ENCODE measurements at places on chromosomes 11 and 22.

DNA sequence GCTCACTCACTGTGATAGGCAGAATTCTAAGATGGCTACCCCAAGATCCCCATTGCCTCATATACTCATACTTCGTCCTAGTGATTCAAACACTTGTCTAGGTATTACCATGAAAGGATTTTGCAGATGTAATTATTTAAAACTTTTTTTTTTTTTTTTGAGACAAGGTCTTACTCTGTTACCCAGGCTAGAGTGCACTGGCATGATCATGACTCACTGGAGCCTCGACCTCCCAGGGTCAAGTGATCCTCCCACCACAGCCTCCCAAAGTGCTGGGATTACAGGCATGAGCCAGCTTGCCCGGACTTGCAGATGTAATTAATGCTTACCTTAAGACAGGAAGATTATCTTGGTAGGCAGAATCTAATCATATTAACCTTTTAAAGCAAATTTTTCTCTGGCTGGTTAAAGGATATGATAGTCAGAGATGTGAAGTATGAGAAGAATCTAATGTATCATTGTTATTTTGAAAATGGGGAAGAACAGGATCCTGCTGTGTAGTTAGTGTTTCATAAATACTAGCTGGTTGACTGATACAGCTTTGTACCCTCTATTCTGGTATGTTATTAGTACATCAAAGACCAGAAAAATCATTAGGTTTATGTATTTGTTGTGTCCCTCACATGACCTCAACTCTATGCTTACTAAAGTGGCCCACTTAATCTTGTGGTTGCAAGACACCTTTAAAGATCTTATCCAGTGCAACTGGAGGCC lies 35.5 kb downstream of the C2CD3 start:
- no peak for DNase-seq

- no peak for DNase-seq
These were observed 11.3 kb downstream of the PLAAT2 start for GRCh38 chr11:63551889-63552266.

DNA sequence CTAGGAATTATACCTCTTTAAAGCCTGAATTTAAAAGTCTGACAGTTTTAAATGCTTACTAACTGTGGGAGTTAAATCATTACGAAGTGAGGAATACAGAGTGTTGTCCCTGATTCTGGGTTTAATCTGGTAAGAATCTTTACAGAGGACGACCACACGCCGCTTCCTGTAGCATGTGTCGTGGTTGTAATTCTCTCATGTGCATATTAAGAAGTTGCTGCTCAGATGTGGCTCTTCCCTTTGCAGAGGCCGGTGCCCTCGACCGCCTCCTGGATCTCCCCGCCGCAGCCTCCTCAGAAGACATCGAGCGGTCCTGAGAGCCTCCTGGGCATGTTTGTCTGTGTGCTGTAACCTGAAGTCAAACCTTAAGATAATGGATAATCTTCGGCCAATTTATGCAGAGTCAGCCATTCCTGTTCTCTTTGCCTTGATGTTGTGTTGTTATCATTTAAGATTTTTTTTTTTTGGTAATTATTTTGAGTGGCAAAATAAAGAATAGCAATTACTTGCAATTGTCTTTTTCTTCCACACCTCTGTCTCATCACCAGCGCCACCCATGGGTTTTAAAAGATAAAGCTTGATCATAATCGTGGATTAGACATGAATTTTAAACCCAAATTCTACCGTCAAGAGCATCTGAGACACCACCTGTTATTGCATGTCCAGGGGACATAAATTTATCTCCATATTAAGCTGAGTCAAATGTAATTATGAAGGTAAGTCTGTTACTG lies 6.5 kb downstream of the GAL start:
- no peak for DNase-seq

GRCh38 chr11:77191823-77192495 lies 63.9 kb downstream of the MYO7A start:
- no peak for DNase-seq

DNA sequence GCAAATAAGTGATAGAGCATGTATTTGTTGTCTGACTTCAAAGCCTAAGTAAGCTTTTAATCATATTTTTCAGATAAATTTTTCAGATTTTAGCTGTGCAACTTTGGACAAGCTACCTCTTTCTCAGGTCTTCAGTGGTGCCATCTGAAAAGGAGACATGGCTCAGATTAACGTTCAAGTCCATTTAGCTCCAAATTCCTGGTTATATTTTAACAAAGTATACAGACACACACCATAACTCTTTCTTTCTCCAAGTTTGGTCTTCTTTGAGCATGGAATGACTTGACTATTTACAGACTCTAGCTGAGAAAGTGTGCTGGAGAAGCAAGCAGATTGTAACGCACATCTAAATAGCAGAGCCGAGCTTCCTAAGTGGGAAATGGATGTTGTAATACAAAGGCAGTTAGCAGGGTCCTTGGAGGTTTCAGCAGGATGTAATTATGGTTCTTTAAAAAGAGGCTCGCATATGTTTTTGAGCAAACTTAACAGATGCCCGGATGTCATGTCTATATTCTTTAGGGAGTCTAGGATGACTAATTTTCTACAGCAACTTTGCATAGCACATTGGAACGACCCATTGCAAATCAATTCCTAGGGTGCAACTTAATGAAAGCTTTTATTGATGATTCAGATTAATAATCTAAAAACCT lies 128.1 kb upstream of the E2F8 start:
- no peak for DNase-seq

DNA sequence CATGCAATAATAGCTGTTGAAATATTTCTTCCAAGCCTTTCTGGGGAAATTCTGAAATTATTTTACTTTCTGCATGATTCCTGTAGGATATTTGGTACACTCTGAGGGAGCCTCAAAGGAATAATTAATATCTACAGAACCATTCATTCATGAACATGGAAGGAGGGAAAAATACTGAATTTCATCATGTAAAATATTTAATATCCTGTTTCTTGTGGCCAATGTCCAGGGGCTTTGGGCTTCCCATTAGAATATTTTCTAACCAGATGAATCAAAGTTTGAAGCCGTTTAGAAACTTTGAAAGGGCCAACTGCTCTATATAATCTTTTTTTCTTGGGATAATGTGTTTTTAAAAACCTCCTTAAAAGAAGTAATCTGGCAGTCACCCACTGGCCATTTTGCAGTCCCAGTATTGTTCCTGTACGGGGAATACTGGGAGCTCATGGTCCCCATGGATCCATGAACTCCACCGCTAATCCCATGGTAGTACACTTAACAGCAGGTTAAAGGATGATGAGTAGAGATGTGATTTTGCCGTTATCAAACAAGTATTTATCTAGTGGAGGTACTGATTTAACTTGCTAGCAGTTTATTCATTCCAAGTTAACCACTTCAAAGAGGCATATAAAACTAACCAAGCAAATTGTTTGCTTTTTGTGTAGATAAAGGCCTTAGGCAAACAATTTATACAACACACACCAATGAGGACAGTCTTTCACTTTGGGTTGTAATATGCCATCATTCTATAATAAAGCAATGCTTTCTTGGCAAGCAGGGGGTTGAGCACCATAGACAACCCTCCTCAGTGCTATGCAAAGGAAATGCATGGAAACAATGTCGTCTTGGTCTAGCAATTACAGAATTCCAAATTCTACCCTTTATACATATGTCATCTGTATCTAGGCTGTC lies 34.5 kb upstream of the BLID start:
- DNase-seq: no peak
